ENCODE measurements at places on chromosomes 3 and 15. TPM values are rescaled to one million over a fixed set of nuclear protein-coding genes. Genes with fewer than 3 reads are reported as not detected.

Gene CDC25A
- total RNA-seq: 10.3 TPM

GRCh38 chr15:48360841-48361240 is 29.6 kb downstream of the DUT start:
- no peak for DNase-seq

- DNase-seq: no peak
These were observed 30.6 kb upstream of the OR5H6 start for GRCh38 chr3:98233468-98233867.

GRCh38 chr3:151428386-151428785 is 32.5 kb downstream of the IGSF10 start:
- DNase-seq: no peak
